ENCODE measurements at places on chromosomes 4 and X. TPM values are rescaled to one million over a fixed set of nuclear protein-coding genes. Genes with fewer than 3 reads are reported as not detected.

OPN1LW gene
- total RNA-seq = not detected

UPF3B gene
- total RNA-seq = 8.8 TPM

DEFB131A gene
- total RNA-seq = not detected

TEX13D gene
- not detected for total RNA-seq

- H3K27ac ChIP-seq = no peak overlapping the region
- no peaks in the 10 kb centered on the region for H3K4me1 ChIP-seq
- DNase-seq = no peak
- H3K4me3 ChIP-seq = no peak overlapping the region
Observed at GRCh38 chrX:151920530-151920929, 7.8 kb downstream of the MAGEA4 start.

DNA sequence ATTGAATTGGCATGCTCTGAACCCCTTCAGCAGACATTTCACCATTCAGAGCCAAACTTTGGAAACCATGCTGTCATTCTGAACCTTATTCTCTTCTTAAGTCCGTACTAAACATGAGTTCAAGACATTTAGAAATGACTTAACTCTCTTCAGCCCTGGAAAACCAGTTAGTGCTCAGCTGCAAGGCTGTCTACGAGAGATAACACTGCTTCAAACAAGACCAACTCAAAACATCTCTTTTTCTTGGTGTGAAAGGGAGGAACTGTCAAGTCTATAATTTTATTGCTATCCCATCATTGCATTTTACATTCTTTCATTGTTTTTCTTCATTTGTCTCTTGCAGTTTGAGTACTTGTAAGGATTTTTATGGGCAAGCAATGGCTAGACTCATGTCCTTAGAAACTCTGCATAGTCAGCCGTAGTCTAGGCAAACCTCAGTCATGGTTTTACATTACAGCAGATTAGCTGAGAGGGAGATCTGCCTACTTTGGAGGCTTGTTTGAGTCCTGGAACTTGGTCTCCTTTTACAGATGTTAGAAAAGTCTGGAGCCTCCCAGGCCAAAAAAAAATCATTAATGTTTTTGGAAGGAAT lies 120.6 kb upstream of the JADE1 start:
- no peaks in the 10 kb centered on the region for H3K36me3 ChIP-seq
- H3K4me3 ChIP-seq = no peak overlapping the region
- H3K27me3 ChIP-seq = no peaks in the 10 kb centered on the region
- H3K4me1 ChIP-seq = no peaks in the 10 kb centered on the region

DNA sequence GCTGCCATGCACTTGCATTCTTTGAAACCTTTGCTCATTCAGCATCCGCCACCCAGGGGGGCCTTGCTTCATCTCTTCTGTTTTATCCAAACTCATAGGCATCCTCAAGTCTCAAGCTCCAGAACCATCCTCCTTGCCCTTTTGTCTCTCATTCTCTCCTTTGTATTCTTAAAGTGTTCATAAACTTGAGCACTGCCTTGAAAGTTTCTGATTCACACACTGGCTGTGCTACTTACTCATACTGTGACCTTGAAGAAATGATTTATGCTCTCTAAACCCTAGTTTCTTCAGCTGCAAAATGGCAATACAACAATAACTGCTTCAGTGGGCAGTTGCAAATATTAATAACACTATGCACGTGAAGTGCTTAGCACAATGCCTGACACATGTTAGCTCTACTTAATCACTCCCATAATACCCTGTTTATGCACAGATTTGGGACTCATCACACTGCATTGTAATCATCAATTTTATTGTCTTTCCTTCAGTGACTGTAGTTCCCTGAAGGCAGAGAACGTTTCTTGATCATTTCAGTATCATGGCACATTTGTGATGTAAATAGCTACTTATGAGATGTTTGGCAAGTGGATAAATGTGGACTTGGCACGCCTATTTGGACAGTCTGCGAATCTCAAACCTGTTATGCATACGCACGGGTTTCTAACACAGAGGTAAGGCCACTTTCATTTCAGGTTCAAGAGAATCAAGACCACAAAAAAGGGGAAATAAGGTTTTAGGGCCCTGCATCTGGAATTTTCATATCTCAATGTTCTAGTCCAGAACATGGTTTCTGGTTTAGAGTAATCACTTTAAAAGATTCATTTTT lies 291.0 kb downstream of the LDB2 start:
- no peaks in the 10 kb centered on the region for H3K36me3 ChIP-seq
- H3K27me3 ChIP-seq = no peaks in the 10 kb centered on the region
- no peaks in the 10 kb centered on the region for H3K4me1 ChIP-seq
- H3K27ac ChIP-seq = no peak overlapping the region
- H3K4me3 ChIP-seq = no peak overlapping the region

GRCh38 chr4:212438-213188 lies 88.3 kb downstream of the ZNF718 start:
- peak; percentile 88 for DNase-seq
- H3K36me3 ChIP-seq = no peaks in the 10 kb centered on the region
- no peaks in the 10 kb centered on the region for H3K4me1 ChIP-seq

- no peaks in the 10 kb centered on the region for H3K27me3 ChIP-seq
- peak; percentile 61 for DNase-seq
- H3K36me3 ChIP-seq = no peaks in the 10 kb centered on the region
- H3K4me3 ChIP-seq = no peak overlapping the region
- no peak overlapping the region for H3K27ac ChIP-seq
Observed at GRCh38 chrX:105552395-105552794, 269.9 kb upstream of the NRK start.

- DNase-seq = peak; percentile 24
- H3K4me1 ChIP-seq = no peaks in the 10 kb centered on the region
- no peaks in the 10 kb centered on the region for H3K27me3 ChIP-seq
- H3K27ac ChIP-seq = no peak overlapping the region
- H3K4me3 ChIP-seq = no peak overlapping the region
Observed at GRCh38 chr4:77586951-77587383, 18.7 kb upstream of the CXCL13 start.

DNA sequence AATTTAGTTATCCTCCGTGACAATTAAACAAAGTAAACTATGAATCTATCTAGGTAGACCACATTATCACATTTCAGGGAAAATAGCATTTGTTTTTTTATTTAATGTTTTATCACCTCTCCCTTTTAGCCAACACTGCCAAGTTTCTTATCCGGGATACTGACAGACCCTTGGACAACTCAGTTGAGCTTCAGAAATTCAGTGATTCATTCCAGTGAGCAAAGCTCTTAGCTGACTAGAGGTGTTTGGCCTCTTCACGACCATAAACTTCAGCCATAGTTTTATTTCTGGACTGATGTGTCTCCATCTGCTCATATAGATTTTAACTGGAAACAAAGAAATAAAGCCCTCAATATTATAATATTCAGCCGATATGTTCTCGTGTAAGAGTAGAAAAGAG lies 15.2 kb downstream of the SLITRK2 start:
- no peaks in the 10 kb centered on the region for H3K27me3 ChIP-seq
- H3K27ac ChIP-seq = no peak overlapping the region
- H3K4me3 ChIP-seq = no peak overlapping the region
- no peaks in the 10 kb centered on the region for H3K4me1 ChIP-seq
- no peak for DNase-seq
- no peaks in the 10 kb centered on the region for H3K36me3 ChIP-seq

DNA sequence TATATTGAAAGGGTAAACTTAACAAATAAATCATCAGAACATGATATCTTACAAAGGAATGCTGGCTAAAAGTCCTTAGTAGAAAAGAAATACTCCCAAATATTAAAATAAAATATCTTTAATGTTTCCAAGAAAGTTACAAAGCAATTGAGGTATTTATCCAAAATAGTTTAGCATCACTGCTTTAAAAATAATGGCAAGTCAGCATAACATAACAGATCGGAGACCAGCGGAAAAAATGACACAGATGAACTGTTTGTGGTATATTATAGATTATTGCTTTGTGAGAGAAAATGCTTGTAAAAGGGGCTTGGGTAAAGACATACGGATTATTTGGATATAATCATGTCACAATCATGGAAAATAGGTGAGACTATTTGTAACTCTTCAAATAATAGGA lies 168.5 kb upstream of the TEX13C start:
- no peaks in the 10 kb centered on the region for H3K27me3 ChIP-seq
- no peaks in the 10 kb centered on the region for H3K4me1 ChIP-seq
- no peaks in the 10 kb centered on the region for H3K36me3 ChIP-seq
- no peak overlapping the region for H3K27ac ChIP-seq
- DNase-seq = no peak
- H3K4me3 ChIP-seq = no peak overlapping the region
